ENCODE measurements at places on chromosomes 7 and 10. TPM values are rescaled to one million over a fixed set of nuclear protein-coding genes. Genes with fewer than 3 reads are reported as not detected.

GRCh38 chr10:62528441-62528840 is 154.3 kb downstream of the ZNF365 start:
- no peak for DNase-seq

- DNase-seq, result no peak
Measured at GRCh38 chr10:25582961-25583360, 351.1 kb upstream of the MYO3A start.

The ELOVL3 gene
- not detected for total RNA-seq

The SPDYE5 gene
- total RNA-seq, result not detected

The SAMD9 gene
- 7.2 TPM for total RNA-seq

Measured in tibial nerve (tissue), 4 donors.